ENCODE measurements at places on chromosomes 1 and 21.
A peak's percentile ranks its signal among the peaks of the same experiment; 100 is the strongest.

DNA sequence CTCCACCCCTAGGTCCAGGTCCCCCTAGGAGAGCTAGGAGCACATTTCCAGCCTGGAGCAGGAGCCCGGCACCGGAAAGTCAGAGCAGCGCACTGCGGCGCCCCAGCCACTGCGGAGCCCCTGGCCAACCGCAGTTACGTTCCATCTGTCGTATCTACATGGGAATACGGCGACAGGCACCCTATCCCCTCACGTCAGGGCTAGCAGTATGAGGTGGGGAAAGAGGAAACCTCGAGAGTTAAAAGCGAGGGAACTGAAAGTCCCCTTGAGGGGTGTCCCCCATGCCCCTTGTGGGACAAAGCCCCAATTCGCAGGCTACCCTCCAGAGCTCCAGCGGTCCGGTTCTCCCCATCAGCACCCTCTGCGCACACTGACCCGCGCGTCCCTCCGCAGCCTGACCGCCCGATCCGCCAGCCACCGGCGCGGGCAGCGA lies 995 bp downstream of the COLGALT2 start:
- peak; percentile 12 for DNase-seq

- no peak for DNase-seq
Measured at GRCh38 chr1:183827801-183828200, 22.9 kb downstream of the RGL1 start.

- no peak for DNase-seq
Measured at GRCh38 chr1:157367091-157367739, 185.1 kb downstream of the FCRL5 start.

DNA sequence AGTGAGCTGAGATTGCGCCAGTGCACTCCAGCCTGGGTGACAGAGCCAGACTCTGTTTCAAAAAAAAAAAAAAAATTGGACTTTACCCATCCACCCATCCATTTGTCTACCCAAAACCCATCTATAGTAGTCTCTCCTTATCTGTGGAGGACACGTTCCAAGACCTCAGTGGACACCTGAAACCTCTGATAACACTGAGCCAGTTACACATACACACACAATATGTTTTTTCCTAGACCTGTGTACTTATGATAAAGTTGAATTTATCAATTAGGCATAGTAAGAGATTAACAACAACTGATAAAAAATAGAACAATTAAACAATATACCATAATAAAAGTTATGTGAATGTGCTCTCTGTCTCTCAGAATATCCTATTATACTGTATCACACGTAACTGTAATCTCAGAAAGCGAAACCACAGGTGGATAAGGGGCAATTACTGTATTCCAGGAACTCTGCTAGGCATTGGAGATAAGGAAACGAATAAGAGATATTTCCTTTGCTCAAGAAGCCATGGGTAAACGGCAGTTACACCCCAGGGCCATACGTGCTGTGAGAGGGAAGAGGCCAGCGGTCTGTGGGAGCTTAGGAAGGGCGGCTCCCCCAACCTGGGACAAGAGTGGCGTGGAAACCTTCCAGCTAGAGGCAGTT lies 84.2 kb upstream of the DISP3 start:
- no peak for DNase-seq

GRCh38 chr21:18722193-18722592 lies 318.6 kb upstream of the TMPRSS15 start:
- no peak for DNase-seq

GRCh38 chr1:219795363-219795917 lies 132.9 kb downstream of the SLC30A10 start:
- no peak for DNase-seq

DNA sequence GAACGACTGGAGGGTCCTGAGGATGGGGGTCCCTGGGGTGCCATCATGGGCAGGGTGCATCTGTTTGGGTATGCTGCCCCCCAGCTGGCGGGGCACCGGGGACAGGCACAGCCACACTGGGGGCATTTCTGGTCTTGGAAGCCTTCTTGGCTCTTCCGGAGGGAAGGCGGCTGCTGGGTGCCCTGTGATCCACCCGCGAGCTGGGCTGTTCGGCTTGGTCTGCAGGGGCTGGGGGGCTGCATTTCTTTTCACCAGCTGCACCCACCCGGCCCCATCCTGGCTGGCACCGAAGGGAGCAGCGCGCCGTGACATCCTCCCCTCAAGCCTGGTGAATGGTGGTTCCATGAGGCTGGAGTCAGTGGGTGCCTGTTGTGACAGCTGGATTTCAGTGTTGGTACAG lies 12.2 kb downstream of the FAAP20 start:
- DNase-seq: no peak

DNA sequence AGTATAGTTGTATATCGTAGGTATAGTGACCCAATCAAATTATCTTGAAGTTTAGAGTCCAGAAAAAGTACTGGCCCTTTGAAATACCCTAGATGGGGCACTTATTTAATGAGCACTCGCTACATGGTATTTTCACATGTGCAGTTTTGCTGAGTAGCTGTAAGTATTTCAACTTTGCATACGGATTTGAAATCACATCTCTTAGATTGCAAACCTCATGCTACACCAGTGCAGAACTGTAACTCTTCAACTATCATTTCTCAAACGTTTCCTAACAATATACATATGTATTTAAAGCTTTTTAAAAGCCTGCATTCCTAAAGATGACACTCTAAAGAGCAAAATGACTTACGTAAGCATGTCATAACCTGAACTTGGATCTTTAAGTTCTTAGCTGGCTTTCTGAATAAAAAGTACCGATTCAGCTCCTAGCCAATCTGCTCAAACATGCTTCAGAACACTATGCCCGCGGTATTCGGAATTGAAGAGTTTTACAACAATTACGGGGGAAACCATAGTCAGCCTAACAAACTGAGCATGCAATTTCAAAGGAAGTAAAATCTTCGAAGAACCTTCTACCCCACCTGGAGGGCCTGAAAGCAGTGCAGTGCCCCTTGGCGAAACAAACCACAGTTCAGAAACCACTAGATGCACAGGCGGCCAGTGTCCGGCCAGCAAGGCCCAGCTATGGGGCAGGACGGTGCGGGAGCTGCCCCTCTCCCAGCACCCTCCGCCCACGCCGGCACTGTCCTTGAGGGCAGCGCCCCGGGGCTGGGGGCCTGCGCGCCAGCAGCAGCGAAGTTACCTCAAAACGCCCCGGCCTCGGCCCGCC lies 863 bp downstream of the FH start:
- DNase-seq: peak; percentile 29

DNA sequence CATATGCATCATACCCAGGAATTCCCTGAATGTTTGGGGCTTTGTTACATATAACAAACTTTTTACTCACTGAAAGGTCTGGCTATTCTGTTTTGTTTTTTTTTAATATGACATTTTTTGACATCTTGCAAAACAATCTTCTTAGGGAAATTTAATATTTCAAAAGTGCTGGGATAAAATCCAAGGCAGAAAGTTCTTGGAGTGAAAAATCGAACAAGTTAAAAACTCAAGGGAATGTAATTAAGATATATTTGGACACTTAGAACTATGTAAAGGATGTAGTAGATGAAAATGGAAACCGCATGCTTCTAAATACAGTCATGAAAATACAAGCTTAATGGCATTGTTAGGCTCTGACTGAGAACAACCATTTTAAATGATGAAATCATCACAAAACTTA lies 8.6 kb downstream of the CHODL start:
- DNase-seq: no peak

DNA sequence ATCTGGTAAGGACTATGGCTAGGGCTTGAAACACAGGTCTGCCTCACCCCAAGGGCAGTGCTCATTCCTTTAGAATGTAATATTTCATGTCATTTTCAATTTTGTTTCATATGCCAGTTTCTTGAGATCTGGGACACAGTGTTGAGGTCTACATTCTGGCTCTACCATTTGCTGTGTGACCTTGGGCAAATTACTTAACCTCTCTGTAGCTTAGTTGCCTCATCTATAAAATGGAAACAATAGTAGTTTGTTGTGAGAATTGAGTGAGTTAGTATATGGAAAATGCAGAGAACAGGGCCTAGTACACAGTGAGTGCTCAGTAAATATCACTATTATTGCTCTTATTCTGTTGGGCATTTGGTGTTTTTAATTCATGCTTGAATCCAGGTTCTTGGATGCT lies 84.4 kb downstream of the WDR3 start:
- no peak for DNase-seq

GRCh38 chr1:178134061-178134460 lies 40.2 kb downstream of the RASAL2 start:
- DNase-seq: no peak

DNA sequence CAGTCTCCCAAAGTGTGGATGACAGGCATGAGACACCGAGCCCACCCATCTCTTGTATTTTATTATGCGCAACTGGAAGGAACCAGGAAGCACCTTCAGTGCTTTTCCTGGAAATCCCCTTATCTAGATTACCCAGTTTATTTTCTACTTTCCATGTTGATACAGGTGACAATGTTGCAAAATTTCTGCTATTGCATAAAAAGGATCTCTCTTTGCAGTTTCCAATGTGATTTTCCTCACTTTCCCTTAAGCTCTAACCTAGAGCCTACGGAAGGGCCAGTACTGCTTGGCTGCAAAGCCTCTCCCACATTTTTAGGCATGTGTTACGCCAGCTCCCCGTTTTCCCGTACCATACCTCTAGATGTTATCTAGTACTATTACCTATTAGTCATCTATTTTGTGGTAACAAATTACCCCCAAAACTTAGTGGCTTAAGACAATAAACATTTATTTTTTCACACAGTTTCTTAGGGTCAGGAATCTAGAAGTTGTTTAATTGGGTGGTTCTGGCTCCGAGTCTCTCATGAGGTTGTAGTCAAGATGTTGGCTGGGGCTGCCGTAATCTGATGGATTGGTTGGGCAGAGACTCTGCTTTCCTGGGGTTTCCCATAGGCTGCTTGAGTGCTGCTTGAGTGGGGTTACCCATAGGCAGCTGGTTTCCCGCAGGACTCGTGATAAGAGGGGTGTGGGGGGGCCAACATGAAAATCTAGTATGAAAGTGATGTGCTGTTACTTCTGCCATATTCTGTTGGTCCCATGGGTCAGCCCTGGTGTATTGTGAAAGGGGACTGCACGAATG lies 131.5 kb upstream of the HNRNPU start:
- DNase-seq: no peak

- DNase-seq: no peak
Measured at GRCh38 chr1:163083690-163084089, 14.5 kb downstream of the RGS4 start.

GRCh38 chr1:225880636-225881035 lies 1.5 kb downstream of the TMEM63A start:
- no peak for DNase-seq

DNA sequence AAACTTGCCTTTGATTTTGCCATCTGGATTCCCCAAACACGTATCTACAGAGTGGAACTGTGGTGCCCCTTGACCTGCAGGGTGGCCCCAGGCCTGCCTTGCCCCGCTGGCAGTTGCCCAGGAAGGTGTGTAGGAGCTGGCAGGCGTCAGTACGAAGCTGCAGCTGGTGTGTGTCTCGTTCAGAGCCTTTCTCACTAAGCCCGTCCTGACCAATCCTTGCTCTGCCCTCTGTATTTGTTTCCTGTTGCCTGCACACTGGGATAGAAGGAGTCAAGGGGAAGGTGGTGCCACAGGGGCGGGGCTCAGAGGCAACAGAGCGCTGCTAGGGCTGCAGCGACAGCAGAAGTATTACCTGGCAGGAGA lies 5.2 kb upstream of the VSIG8 start:
- peak; percentile 83 for DNase-seq

DNA sequence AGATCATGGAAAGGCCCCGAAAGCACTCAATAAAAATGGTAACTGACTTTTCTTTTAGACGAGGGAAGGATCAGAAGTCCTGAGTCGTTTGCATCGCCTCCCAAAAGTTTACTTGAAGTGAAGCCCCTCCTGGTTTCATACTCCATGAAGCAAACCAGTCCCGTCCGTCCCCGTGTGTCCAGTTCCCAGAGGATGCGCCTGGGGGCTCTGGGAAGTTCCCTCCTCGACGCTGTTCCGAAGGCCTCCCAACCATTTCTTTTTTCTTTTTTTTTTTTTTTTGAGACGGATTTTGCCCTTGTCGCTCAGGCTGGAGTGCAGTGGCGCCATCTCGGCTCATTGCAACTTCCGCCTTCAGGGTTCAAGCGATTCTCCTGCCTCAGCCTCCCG lies 661 bp upstream of the OSCP1 start:
- no peak for DNase-seq

DNA sequence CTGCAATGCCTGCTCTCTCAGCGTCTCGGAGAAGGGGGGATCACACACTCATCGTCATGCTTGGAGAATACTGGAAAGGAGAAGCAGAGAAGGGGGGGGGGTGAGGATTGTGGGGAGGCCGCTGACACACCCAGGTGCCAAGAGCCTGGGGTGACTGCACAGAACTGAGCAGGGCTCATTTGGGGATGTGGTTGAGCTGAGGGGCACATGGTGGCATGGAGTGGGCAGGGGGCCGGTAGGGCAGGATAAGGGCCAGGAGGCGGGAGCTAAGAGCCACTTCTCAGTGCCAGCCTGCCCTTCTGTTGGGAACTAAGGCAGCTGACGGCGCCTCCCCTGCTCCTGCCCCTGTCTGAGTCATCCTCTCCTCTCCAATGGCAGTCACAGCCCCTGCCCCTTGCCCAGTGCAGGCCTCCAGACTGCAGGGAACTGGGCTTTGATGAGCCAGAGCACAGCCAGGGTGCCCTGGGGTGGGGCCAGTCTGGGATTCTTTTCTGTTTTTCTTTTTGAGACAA lies 27.2 kb downstream of the MRPL37 start:
- DNase-seq: no peak

GRCh38 chr1:9758559-9759121 lies 65.1 kb downstream of the CLSTN1 start:
- DNase-seq: no peak

GRCh38 chr1:155977690-155978324 lies 540 bp downstream of the ARHGEF2 start:
- peak; percentile 72 for DNase-seq
